GDM1 (cell line): ENCODE measurements at places on chromosomes 12 and 14.

DNA sequence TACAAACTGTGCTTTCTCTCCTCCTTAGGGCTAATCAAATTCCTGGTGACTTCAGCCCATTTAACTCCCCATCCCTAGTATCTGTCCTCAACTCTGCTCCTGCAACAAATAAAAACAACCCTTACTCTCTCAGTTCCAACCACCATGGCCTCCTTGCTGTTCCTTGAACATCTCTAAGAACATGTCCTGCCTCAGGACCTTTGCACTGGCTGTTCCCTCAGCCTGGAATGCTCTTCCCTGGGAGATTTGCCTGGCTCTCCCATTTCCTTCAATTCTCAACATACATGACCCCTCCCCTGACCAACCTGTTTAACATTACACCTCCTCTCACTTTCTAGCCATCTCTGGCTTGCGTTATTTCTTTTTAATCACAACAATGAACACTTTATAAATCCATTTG lies 170.5 kb downstream of the PTPN11 start:
- no peak for DNase-seq

DNA sequence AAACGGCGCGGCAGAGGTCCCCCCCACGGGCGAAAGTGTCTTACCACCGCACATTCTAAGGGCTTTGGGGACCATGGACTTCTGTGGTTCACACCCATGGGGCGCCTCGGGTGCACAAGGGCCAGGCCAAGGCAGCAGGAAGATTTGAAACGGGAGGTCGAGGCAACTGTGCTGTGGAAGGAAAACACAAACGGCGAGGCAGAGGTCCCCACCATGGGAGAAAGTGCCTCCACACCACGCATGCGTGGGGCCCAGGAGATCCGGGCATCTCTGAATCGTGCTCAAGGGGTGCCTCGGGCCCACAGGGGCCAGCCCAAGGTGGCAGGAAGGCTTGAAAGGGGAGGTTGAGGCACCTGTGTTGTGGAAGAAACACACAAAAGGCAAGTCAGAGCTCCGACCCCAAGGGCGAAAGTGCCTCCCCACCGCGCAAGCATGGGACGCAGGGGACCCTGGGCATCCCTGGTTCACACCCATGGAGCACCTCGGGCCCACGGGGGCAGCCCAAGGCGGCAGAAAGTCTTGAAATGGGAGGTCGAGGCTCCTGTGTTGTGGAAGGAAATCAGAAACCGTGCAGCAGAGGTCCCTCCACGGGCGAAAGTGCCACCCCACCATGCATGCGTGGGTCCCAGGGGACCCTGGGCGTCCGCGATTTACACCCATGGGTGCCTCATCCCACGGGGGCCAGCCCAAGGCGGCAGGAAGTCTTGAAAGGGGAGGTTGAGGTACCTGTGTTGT lies 371.0 kb downstream of the ALG10 start:
- no peak for DNase-seq

GRCh38 chr12:74051848-74052247 lies 485.8 kb upstream of the ATXN7L3B start:
- DNase-seq: no peak

DNA sequence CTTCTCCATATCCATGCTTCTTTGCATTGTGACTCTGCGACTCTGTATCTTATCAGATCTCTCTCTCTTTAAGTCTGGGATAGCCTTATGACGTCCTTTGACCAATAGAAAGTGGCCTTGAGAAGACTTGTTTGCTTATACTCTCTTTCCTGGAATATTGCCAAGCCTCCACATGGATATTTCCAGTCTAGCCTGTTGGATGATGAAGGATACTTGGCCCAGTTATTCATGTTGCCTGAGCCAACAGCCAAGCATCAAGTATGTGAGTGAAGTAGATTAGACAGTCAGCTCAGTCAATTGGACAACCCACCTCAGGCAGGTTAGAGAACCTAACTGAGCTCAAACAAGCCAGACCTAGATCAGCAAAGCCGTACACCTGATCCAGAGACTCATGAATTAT lies 864.2 kb upstream of the MGAT4C start:
- DNase-seq: no peak

DNA sequence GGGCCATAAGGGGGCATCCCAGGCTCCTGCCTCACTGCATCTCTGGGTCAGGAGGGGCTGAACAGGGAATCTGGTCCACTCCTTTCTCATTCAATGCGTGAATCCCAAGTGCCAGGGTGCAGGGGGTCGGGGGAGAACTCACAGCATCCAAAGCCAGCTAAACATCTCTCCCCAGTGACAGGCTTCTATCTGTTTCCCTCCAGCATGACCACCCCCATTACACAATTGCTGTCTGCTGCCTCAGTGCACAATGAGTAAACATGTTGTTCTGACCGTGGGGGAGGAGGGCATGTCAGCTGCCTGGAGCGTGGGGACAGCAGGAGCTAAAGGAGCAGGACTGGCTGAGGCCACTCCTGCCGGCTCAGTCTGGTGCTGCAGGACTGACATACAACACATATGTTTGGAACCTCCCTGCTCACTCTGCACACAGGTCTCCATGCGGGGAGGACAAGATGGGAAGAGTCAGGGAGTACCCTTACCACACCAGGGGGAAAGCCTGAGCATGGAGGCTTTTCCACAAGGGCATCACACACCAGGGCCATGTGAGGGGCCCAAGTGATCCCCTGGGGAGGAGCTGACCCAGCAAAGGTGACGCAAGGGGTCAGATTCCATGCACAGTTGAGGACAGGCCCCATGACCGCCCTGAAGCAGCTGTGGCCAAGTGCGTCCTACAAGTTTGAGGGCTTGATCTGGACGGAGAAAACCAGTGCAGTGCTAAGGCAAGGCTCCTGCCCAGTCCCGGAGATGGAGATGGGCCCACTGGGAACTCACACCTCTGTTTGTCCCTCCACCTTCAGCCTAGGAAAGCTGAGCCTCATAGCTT lies 1.4 kb downstream of the TNS2 start:
- DNase-seq: no peak

- no peak for DNase-seq
These were observed 32.6 kb downstream of the DTX1 start for GRCh38 chr12:113088971-113089756.

DNA sequence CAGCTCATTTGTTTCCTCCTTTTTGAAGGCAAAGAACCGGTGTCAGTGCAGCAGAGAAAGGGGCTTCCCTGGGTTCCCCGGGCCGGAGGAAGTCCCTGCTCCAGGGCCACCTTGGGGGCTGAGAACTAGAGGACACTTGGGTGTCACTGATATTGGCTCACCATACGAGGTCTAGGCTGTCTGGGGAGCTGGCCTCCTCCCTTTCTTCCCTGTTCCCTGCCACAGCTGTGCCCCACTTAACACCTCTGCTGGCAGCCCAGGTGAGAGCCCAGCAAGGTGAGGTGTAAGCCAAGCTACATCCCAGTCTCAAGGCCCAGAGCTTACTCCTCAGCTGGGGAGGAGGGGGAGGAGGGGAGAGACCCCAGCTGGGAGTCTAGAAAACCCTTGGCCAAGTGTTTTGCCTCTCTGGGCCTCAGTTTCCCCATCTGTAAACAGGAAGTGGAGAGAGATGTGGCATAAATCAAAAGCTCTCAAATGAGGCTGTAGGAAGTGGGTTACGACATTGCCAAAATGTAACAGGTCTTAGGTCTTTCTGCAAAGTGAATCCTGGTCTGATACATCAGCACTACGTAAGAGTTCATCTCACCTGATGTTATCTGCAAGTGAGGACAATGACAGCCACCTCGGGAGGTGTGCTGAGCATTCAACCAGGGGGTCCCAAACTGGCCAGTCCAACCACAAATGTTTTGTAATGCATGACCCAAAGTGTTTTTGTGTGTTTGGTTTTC lies 25.5 kb downstream of the RASAL1 start:
- DNase-seq: no peak

DNA sequence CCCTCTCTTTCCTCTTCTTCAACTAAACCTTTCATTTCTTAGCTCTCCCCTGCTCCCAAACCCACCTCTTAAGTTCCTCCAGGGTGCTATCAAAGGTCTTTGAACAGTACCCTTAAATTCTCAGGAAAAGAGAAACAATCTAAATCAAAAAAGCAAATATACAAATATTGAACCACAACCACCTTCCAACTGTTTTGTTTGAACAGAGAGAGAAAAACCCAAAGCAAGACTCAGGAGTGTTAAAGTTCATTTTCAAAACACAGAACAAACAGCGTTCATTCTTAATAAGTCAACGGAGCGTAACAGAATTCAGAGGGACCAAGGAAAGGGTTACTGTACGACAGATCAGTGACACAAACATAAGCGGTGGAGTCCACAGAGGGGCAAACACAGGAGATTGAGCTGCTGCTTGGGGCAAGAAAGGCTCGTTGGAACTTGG lies 73.3 kb downstream of the NDUFA12 start:
- DNase-seq: no peak

DNA sequence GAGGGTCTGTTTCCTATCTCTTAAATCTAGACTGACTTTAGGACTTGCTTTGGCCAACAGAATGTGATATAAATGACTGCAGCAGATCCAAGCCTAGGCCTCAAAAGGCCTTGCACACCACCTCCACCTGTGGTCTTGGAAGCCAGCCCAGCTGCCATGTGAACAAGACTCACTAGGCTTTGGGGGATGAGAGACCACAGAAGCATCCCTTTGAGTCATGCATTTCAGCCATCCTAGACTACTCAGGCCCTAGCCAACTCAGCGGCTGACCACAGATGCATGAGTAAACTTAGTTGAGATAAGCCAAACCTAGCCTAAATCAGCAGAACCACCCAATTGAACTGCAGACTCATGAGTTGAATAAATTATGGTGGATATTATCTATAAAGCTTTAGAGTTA lies 87.7 kb downstream of the KCNH5 start:
- no peak for DNase-seq

GRCh38 chr12:58502226-58502625 lies 418.1 kb downstream of the LRIG3 start:
- DNase-seq: no peak

DNA sequence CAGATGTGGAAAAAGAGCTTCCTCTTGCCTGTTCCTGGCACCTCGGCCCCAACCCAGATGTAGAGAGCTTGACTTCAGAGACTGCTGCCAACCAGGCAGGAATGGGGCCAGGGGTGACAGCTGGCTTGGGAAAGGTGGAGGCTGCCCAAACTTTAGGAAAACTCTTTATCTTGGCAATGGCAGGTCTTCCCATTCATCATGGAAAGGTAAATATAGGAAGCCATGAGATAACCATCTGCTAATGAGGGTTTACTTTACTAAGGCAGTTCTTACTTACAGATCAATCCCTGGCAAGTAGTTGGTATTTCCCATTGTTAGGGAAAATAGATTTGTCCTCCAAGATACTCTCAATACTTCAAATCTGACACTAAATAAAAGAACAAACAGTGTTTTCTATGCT lies 143.1 kb upstream of the NUDT4 start:
- no peak for DNase-seq

DNA sequence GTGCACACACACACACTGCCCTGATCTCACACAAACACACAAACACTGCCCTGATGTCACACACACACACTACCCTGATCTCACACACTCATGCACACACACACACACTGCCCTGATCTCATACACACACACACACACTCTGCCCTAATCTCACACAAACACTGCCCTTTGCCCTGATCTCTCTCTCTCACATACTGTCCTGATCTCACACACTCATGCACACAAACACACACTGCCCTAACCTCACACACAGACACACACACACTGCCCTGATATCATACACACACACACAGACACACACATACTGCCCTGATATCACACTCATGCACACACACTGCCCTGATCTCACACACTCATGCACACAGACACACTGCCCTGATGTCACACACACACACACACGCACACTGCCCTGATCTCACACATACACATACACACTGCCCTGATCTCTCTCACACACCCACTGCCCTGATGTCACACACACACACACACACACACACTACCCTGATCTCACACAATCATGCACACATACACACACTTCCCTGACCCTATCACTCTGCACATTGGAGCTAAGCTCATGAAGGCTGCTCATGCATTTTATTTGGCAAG lies 97.6 kb upstream of the DIO3 start:
- DNase-seq: no peak

GRCh38 chr12:118188690-118189371 lies 52.9 kb downstream of the PEBP1 start:
- no peak for DNase-seq

GRCh38 chr12:53985994-53986685 lies 1.2 kb downstream of the HOXC10 start:
- no peak for DNase-seq

GRCh38 chr12:116280595-116281290 lies 3.2 kb upstream of the MED13L start:
- DNase-seq: no peak

DNA sequence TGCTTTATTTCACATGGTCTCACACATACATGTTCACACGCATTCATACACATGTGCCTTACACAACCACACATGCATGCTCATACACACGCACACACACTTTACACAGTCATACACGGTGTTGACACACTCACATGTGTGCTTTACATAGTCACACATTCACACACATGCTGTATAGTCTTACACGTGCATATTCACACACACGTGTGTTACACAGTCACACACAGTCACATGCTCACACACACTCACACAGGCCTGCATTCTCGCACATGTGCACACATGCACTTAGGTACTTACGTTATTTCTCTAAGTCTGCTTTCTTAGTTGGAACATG lies 18.0 kb upstream of the PLEKHG3 start:
- DNase-seq: no peak

- no peak for DNase-seq
These were observed 385.4 kb upstream of the TMEM132C start for GRCh38 chr12:127881371-127882140.

DNA sequence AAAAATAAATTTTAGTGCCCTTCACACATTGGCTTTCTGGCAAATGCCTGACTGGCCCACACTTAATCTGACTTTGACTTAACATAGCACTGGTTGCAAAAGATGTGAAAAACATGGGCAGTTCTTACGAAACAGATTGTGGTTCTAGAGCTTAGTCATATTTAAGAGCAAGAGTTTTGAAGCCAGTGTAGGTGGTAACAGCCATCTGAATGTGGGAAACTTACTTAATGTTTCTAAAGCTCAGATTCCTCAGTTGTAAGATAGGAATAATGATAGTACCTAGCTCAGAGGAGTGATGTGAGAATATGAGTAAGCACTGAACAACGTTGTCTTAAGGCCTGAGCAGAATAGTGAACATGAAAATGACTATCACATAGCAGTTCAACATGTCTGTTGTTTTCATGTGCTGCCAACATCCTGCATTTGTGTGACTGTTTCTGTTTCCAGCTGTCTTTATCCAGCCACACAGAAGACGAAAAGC lies 262.7 kb downstream of the SYT1 start:
- no peak for DNase-seq

DNA sequence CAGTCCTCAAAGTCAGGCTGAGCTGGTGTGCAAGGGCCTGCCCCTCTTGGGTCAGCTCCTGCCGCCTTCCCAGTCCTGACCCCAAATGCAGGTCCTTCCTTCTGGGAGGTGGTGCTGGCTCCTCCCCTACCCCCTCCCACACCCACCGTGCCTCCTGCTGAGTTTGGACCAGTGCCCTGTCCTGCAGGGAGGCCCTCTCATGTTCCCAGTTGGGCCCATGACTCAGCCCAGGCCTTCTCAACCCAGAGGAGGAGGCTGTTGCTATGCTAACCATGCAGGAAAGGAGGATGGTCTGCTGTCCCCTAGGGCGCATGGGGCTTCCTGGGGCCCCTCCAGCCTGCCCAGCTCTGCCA lies 4.4 kb downstream of the ZBTB42 start:
- no peak for DNase-seq

- no peak for DNase-seq
These were observed 18.8 kb upstream of the STRAP start for GRCh38 chr12:15863372-15863771.

- no peak for DNase-seq
These were observed 113.9 kb downstream of the ANO4 start for GRCh38 chr12:100908501-100908900.

- DNase-seq: no peak
These were observed 24.7 kb downstream of the CLEC2D start for GRCh38 chr12:9694241-9694640.
